GM03348 (cell line): ENCODE measurements at places on chromosomes 12 and 14.
A peak's percentile ranks its signal among the peaks of the same experiment; 100 is the strongest.

DNA sequence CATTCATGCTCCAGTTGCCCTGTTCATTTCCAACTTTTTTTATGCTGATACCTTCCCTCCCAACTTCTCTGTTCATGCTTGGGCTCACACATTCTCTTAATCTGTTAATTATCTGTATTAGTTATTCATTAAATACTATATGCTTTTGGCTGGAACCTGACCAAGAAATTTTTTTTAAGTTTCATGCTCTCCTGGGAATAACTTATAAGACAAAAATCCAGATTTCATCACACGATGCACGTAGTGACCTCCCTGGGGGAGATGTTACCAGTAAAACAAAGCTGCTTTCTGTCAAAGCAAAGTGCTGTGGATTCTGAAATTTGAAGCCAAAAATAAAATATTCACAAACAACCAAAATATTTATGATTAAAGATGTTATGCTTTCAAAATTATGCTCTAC lies 215.0 kb upstream of the USP15 start:
- no peak for DNase-seq

GRCh38 chr12:22535478-22535877 lies 8.9 kb downstream of the C2CD5 start:
- no peak for DNase-seq

DNA sequence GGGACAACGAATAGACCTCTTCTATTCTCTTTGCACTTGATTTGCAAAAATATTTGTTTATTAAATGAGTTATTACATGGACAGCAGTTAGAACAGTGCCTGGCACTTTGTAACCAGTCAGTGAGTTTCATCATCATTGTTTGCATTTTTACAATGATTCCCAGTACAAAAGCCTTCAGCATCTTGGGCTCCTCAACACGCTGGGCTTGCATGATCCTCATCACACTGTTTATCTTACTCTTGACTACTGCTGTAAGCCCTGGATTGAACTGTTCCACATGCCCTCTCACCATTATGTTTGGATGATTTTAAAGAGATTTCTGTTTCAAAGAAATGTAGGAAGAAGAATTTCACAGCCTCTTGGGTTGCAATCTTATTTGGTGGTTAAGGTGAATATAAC lies 204.3 kb downstream of the PELI2 start:
- no peak for DNase-seq

- DNase-seq, result no peak
Observed at GRCh38 chr14:77837926-77838325, 38.0 kb downstream of the ADCK1 start.

GRCh38 chr14:93007225-93007997 lies 84.5 kb downstream of the CHGA start:
- DNase-seq, result peak; percentile 89

DNA sequence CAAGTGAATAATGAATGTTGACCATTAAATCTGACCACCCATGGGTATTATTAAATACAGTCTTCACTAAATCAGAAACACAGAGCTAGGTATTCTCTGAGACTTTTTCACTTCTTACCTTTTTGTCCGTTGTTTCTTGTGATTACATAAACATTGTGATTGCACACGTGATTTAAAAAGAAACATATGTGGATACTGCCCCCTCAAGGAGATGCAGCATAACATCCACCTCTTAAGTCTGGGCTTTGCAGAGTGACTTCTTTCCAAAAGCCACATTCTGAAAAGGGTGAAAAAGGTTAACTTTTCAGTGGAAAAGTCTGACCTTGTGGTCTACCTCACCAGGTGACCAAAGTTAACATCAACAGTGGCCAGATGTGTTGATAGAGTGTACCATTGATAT lies 185.5 kb upstream of the FAR2 start:
- peak; percentile 23 for DNase-seq

GRCh38 chr14:28755198-28755815 lies 11.3 kb upstream of the FOXG1 start:
- DNase-seq, result no peak

GRCh38 chr14:56338674-56339073 lies 220.5 kb downstream of the PELI2 start:
- DNase-seq, result no peak

- DNase-seq, result peak; percentile 78
Observed at GRCh38 chr12:49121047-49121696, 10.0 kb downstream of the TUBA1B start.

- peak; percentile 75 for DNase-seq
Observed at GRCh38 chr14:104794993-104795780, at the start of gene AKT1. Gene AKT1 (minus strand): TSS chr14:104795748. CDS start chr14:104792643, 3,105 bp downstream.

- DNase-seq, result no peak
Observed at GRCh38 chr12:122855928-122856831, 20.9 kb downstream of the HIP1R start.
